ENCODE measurements at places on chromosomes 5 and 9.

GRCh38 chr5:14902826-14903560 lies 31.4 kb upstream of the ANKH start:
- DNase-seq = no peak

GRCh38 chr5:10621832-10622231 lies 58.0 kb downstream of the ANKRD33B start:
- DNase-seq = no peak

DNA sequence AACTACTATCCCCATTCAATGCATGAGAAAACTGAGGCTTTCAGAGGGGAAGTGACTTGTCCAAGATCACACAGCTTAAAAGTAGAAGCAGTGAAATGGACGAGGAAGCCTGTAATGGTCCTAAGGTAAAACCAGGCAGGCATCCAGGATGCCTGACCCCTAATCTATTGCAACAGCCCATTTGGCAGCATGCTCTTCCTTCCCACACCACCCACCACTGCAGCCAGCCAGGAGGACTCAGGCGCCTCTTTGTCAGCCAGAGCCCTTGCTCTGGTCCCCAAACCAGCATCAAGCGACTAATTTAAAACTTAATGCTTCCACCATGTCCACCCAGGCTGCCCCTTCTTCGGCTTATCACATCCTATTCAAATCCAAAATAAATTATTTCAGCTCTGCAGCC lies 541.6 kb downstream of the CDK5RAP2 start:
- no peak for DNase-seq

- no peak for DNase-seq
Measured at GRCh38 chr9:117276444-117276843, 138.4 kb downstream of the ASTN2 start.

DNA sequence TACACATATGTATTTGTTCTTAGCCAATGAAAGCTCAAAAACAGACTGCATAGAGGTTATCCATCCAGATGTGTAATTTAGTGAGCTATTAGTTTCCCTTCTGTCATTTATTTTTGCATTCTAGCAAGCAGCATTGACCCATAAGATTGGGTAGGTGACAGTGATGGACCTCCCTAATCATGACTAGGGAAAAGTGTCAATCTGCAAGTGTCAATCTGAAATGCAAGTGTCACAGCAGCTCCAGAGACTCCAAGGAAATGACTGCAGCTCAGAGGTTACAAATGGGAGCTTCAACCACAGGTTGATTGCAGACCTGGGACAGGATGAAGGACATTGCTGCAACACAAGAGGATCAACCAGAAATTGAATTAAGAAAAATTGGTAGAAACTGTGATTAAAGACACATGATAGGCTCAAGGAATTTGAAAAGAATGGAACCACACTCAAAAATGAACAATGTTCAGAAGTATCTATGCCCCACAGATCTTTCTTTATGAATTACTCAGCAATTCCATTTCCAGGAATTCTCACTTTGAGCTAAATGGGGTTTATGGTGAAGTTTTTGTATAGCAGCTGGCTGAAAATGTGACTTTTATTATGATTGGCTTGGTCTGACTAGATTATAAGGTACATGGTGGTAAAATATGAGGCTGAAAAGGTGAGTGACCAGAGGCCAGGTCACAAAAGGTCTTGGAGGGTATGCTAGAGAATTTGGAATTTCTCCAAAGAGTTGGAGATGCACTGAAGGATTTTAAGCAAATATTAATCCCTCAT lies 59.6 kb upstream of the HTR4 start:
- no peak for DNase-seq

GRCh38 chr5:148452499-148453193 lies 68.9 kb downstream of the FBXO38 start:
- DNase-seq = no peak

DNA sequence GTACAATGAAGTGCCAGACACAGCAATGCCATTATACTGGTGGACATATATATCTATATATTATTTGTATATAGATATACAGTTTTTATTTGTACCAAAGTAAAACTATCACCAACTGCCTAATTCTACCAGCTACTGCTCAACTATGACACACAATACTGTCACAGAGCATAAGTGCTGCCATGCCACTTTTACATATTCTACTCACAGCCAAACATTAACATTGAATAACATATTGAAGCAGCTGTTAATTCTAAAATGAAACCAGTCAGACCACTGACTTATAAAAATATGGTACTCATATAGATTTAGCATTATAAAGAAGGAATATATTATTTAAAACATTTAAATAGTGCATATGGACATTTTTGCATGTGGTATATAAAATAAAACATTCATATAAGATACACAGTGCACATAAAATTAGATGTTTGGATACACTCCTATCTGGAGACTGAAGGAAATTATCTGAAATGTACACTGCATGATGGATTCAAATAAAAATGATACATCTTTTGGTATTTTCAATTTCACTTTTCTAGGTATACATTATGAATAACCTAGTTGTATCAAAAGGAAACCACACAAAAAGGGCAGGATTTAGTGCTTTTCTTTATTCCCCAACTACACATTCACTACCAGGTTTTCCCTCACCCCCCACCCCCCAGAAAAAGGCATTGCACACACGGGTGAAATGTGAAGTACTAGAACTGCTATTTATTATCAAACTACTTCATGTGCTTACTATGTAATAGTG lies 48.9 kb downstream of the PKD2L2 start:
- DNase-seq = no peak

DNA sequence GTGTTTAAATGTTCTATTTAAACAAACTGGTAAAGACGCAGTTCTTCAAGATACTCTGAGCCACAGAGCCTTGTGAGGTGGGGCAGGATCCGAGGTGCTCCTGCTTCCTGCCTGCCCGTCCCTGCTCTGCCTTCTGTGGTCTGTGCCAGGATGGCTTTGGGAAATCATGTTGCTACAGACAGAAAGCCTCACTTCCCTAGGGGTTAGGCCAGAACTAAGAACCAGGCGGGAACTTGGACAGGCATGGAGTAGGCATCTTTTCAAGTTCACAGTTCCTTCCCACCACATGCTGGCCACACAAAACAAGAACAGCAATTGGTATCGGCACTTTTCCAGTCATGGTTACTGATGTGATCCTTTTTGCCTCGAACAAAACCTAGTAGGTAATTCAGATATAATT lies 67.7 kb upstream of the SPOCK1 start:
- DNase-seq = no peak

DNA sequence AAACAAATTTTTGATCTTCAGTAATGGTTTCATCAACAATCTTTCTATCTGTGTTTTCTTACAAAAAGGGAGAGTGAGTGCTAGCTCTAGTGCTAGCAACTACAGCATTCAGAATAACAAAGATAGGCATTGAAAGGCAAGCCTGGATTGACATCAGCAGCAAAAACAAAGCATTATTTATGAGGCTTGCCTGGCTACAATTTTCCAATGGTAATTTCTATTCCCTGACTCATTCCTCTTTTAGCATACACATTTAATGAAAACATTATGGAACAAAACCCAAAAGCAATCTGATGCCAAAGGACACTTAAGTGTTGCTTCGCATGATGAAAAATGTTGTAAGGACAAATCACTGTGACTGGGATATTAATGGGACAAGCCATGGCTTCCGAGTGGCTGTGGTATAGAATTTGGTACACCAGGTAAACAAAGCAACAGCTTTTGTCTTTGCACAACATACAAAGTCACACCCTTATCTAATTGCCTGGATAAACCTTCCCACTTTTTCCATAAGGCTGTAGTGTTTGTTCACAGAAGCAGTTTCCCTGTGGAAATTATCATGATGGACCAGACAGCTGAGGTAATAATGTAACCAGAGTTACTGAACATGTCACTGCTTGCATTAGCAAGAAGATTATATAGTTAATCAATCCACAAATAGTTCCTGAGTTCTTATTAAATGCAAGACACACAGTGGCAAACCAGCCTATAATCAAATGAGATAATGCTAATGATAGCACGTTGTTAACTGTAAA lies 179.8 kb upstream of the EDIL3 start:
- DNase-seq = no peak

GRCh38 chr9:35603506-35603985 lies 1.5 kb upstream of the TESK1 start:
- no peak for DNase-seq

GRCh38 chr5:107954254-107954653 lies 283.5 kb upstream of the EFNA5 start:
- no peak for DNase-seq

- no peak for DNase-seq
Measured at GRCh38 chr5:10286162-10286861, 21.4 kb downstream of the CMBL start.

GRCh38 chr5:32598260-32598937 lies 13.0 kb downstream of the SUB1 start:
- DNase-seq = no peak

DNA sequence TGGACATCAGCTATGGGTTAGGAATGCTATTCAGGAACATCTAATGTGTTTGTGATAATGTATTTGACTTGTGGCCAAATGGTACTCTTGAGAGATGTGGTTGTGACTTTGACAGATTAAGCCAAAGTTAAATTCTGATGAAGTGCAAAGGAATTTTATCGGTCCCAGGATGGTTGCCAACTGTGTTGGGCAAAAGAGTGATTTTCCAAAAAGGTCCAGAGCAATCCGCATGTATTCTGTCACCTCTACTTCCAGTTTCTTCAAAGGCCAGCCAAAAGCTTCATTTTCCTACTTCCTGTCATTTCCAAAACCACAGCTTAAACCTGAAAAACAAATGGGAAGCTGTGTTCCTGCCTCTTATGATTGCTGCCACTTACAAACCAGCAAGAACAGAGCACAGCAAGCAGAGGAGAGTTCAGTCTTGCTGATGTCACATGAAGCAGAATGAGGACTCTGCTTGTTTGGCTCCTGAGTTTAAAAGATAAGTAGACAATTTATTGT lies 59.8 kb downstream of the MARCHF3 start:
- no peak for DNase-seq

- no peak for DNase-seq
Measured at GRCh38 chr9:133369933-133370332, 5.9 kb downstream of the SURF4 start.

GRCh38 chr9:116849721-116850120 lies 162.6 kb downstream of the TRIM32 start:
- no peak for DNase-seq

GRCh38 chr5:151140686-151141459 lies 16.7 kb downstream of the ANXA6 start:
- DNase-seq = no peak

DNA sequence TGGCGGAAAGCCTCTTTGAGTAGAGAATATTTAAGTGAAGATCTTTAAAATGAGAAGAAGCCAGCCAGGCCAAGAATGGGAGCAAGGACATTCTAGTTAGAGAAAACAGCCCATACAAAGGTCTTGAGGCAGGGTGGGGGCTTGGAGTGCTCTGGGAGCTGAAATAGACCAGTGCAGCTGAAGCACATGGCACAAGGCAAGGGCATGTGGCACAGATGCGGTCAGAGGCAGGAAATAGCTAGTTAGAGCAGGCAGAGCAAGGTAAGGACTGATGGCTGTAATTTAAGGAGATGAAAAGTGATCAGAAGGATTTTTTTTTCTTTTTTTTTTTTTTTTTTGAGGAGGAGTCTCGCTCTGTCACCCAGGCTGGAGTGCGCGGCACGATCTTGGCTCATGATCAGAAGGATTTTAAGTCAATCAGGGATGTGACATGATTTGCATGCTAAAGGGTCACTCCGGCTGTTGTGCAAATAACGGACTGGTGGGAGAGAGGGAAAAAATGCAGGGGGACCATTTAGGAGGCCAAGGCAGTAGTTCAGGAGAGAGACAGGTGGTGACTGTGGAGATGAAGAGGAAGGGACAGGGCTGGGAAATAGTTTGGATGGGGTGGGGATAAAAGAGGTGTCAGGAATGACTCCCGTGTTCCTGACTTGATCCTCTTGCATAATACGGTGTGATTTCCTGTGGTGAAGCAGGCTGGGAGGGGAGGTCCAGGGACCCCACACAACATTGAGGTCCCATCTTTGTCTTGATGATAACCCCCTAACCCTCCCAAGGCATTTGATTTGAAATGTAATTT lies 207.6 kb downstream of the HSPA4 start:
- DNase-seq = no peak

GRCh38 chr9:137269231-137269772 lies 8.2 kb upstream of the TOR4A start:
- no peak for DNase-seq

- DNase-seq = no peak
Measured at GRCh38 chr5:69035665-69036064, 58.1 kb upstream of the SLC30A5 start.

DNA sequence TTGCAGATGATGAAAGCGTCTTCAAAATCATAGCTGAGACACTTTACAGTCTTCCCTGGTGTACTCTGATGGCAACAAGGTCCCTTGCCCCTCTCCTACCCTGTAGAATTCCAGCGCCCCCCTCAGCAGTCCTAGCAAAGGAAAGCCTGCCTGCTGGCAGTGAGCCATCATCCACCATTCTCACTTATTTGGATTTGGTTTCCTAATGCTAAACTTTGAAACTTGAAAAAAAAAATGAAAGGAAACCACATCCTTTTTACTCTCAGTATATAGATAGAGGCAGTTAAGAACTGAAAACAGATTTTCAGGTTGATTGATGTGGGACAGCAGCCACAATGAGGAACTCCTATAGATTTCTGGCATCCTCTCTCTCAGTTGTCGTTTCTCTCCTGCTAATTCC lies at the start of gene GZMA:
GZMA (plus strand) TSS at position 299 of the 400 bp plus-strand sequence; CDS start at position 336, 37 bp downstream.
- no peak for DNase-seq

- no peak for DNase-seq
Measured at GRCh38 chr5:137688210-137688840, 47.6 kb downstream of the KLHL3 start.

- DNase-seq = no peak
Measured at GRCh38 chr5:170818232-170818631, 34.7 kb downstream of the GABRP start.

DNA sequence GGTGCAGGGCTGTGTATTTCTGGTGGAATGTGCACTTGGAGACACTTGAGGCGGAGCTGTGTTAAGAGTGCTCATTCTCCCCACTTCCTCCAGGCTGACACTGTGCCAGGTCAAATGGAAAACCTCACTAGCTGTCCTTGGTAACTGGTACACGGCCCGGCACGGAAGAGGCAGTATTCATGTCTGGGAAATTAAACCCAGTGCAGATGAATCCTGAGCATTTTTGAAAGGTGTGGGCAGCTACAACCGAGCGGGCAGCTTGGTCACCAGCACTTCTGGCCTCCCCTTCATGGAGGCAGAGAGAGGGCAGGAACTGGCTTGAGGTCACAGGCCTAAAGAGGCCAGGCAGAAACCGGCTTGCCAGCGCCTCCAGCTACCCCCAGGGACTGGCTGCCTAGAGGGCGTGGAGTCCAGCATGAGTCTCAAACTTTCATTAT lies 1.6 kb downstream of the CLPTM1L start:
- DNase-seq = no peak

GRCh38 chr9:107243742-107244141 lies 39.3 kb upstream of the RAD23B start:
- no peak for DNase-seq

DNA sequence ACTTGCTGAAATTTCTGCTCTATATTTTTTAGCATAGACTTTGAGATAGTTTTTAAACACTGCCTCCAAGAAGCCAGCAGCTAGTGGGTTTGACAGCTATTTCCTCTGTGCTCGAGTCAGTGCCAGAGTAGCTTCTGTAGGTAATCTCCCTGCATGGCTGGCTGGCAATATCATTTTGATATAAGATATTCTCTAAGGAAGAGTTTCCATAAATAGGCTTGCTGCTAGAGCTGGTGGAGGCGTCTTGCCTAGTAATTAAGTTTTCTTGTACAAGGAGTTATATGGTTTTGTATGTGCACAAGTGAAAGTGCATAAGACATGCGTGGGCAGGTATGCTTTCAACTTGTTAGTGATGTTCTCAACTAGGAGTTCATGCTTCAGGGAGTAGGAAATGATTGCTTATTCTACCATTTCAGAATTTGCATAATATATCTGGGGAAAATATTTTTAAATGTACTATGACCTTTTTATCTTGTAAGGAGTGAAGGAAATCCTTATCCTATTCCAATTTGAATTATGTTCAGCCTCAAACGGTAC lies 74.1 kb upstream of the CCL21 start:
- no peak for DNase-seq

Measured in activated CD4-positive, CD25-positive, alpha-beta regulatory T cell (primary cell).